ENCODE measurements at places on chromosomes 11 and 22. TPM values are rescaled to one million over a fixed set of nuclear protein-coding genes. Genes with fewer than 3 reads are reported as not detected.

Gene SYT8
- total RNA-seq: not detected

Gene CCND1
- total RNA-seq: 0.20 TPM

Gene TTLL1
- 6.2 TPM for total RNA-seq

Gene ME3
- total RNA-seq: 3.7 TPM

Gene MGAT3
- total RNA-seq: 3.9 TPM

Gene CRACR2B
- total RNA-seq: 1.9 TPM

Gene OR51D1
- not detected for total RNA-seq

Gene SPTY2D1
- total RNA-seq: 39.8 TPM

Gene SUSD2
- 1.6 TPM for total RNA-seq

Gene CYP2D6
- 7.0 TPM for total RNA-seq

Gene CBX7
- 11.0 TPM for total RNA-seq

Gene SHANK3
- not detected for total RNA-seq

Gene OR10A2
- not detected for total RNA-seq

Gene GSTT2B
- 0.44 TPM for total RNA-seq

Gene GRM5
- not detected for total RNA-seq

Gene CCDC89
- total RNA-seq: 1.4 TPM

Gene HBB
- total RNA-seq: not detected
